ENCODE measurements at places on chromosomes 7 and 10. TPM values are rescaled to one million over a fixed set of nuclear protein-coding genes. Genes with fewer than 3 reads are reported as not detected.

DNA sequence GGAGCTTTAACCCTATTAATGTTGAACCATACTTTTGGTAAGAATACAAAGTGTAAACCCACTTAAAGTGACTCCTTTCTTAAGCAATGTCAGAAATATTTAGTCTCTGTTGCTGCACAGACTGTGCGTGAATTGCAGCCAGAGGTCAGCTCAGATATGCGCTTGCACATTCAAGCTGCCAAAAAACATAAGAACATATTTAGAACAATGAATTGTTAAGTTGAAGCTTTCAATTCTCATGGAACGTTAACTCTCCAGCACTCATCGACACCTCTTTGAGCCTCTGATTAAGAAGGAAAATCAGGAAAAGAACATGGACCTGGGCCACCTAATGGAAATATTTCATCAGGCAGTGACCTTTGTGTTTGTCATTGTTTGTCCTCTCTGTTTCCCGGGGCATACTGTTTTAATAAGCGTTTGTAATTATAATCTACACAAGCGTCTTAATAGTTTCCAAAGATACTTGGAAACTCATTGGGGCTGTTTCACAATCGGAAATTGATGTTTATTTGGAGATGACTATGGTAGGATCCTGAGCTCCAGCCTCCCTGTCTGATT, 193.0 kb upstream of the CELF2 start:
- H3K4me1 ChIP-seq: peaks cover 12% of the 10 kb centered on the region
- H3K4me3 ChIP-seq: no peak overlapping the region
- peak; percentile 93 for DNase-seq
- no peaks in the 10 kb centered on the region for H3K27me3 ChIP-seq
- peak overlapping the region; percentile 85 for H3K27ac ChIP-seq
- H3K36me3 ChIP-seq: no peaks in the 10 kb centered on the region

GRCh38 chr10:119395280-119396007, 147.1 kb downstream of the RGS10 start:
- peaks cover 54% of the 10 kb centered on the region for H3K36me3 ChIP-seq
- no peak overlapping the region for H3K4me3 ChIP-seq
- H3K27me3 ChIP-seq: no peaks in the 10 kb centered on the region
- H3K4me1 ChIP-seq: peaks cover 21% of the 10 kb centered on the region
- peak; percentile 33 for DNase-seq

The OR9A2 gene
- not detected for total RNA-seq

The TAS2R39 gene
- not detected for total RNA-seq

The SLC16A9 gene
- 0.18 TPM for total RNA-seq

- H3K36me3 ChIP-seq: no peaks in the 10 kb centered on the region
- no peaks in the 10 kb centered on the region for H3K4me1 ChIP-seq
- no peak for DNase-seq
- no peaks in the 10 kb centered on the region for H3K27me3 ChIP-seq
Observed at GRCh38 chr10:23804125-23804524, 365.2 kb downstream of the OTUD1 start.

The PDE1C gene
- total RNA-seq: 61.5 TPM

DNA sequence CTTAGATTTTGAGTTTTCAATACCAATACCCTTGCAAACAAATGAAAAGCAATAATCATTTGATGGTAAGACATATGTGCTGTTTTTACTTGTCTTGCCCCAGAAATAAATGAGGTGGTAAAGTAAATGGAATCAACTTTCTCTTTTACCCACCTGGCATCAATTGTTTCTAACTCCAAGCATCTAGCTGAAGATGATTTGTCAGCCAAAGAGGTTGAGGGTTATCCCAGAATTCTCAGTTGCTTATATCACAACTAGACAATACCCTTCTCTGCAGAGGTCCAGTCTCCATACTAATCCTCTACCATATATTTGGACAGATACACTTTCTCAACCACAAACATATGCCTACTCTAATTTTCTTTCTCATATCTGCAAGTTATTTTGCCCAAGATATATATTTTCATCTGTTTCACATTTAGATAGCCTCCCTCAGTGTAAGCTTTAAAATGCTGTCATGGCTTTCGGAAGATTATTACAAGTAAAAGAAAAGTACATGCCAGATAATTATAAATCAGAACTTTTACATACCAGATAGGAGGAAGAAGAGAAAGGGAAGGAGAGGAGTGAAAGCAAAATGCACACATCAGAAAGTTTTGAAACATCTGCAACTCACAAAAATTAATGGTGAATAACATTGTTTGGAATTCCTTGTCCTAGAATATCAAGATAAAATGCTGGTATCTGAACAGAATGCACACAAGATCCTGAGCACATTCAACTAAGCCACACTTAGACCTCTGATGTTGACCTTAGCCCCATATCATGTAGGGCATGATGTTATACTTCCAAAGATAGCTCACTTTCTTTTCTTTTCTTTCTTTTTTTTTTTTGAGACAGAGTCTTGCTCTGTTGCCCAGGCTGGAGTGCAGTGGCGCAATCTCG, 146.6 kb downstream of the REEP3 start:
- H3K4me1 ChIP-seq: peaks cover 2% of the 10 kb centered on the region
- H3K4me3 ChIP-seq: no peak overlapping the region
- no peak for DNase-seq

- H3K4me3 ChIP-seq: no peak overlapping the region
- H3K27ac ChIP-seq: no peak overlapping the region
- 0 out of 2 replicates have a peak, but pooled peaks cover 2% of the 10 kb centered on the region for H3K4me1 ChIP-seq
- no peaks in the 10 kb centered on the region for H3K36me3 ChIP-seq
- H3K27me3 ChIP-seq: peaks cover 7% of the 10 kb centered on the region
Observed at GRCh38 chr10:30536578-30536977, 93.0 kb downstream of the LYZL2 start.

GRCh38 chr7:103594186-103594585, 148.2 kb upstream of the SLC26A5 start:
- no peaks in the 10 kb centered on the region for H3K27me3 ChIP-seq
- no peaks in the 10 kb centered on the region for H3K36me3 ChIP-seq

The TAF5 gene
- total RNA-seq: 3.6 TPM

DNA sequence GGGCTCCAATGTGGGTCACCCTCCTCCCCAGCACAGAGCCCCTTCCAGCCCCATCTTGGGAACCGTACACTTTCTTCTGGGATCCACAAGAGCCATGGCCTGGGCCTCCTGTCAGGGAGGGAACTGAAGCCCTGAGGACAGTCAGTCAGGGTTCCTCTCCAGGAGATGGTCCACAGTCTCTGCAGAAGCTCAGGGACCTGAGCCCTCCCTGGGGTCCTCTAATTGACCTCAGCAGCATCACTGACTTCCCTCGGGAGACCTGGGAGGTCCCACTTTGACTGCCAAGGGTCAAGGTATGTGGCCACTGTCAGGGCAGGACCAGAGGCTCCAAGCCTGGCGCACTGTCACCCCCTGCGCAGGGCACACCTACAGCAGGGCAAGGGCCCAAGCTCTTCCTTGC, 32.3 kb downstream of the NOD1 start:
- peaks cover 19% of the 10 kb centered on the region for H3K36me3 ChIP-seq
- no peaks in the 10 kb centered on the region for H3K27me3 ChIP-seq
- no peak for DNase-seq
- H3K4me3 ChIP-seq: no peak overlapping the region
- no peaks in the 10 kb centered on the region for H3K4me1 ChIP-seq

DNA sequence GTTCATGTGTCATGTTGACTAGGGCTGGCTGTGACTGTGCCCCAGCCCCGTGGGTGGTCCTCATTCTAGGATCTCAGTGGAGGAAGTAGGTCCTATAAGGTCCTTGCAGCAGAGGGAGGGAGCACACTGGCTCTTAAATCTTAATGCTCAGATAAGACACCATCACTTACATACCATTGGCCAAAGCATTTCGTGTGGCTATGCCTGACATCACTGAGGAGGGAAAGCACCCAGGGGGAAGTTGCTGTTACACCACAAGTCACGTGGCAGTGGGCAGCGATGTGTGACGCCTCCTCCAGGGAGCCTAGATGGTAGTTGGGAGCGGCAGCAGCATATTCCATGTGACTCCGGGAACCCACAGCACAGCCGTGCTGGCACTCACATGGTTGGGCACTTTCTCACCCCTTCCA, 224.7 kb upstream of the SH2B2 start:
- peak; percentile 46 for DNase-seq
- H3K27ac ChIP-seq: no peak overlapping the region
- no peaks in the 10 kb centered on the region for H3K27me3 ChIP-seq
- peaks cover 9% of the 10 kb centered on the region for H3K4me1 ChIP-seq
- H3K4me3 ChIP-seq: no peak overlapping the region

The CALHM3 gene
- not detected for total RNA-seq

DNA sequence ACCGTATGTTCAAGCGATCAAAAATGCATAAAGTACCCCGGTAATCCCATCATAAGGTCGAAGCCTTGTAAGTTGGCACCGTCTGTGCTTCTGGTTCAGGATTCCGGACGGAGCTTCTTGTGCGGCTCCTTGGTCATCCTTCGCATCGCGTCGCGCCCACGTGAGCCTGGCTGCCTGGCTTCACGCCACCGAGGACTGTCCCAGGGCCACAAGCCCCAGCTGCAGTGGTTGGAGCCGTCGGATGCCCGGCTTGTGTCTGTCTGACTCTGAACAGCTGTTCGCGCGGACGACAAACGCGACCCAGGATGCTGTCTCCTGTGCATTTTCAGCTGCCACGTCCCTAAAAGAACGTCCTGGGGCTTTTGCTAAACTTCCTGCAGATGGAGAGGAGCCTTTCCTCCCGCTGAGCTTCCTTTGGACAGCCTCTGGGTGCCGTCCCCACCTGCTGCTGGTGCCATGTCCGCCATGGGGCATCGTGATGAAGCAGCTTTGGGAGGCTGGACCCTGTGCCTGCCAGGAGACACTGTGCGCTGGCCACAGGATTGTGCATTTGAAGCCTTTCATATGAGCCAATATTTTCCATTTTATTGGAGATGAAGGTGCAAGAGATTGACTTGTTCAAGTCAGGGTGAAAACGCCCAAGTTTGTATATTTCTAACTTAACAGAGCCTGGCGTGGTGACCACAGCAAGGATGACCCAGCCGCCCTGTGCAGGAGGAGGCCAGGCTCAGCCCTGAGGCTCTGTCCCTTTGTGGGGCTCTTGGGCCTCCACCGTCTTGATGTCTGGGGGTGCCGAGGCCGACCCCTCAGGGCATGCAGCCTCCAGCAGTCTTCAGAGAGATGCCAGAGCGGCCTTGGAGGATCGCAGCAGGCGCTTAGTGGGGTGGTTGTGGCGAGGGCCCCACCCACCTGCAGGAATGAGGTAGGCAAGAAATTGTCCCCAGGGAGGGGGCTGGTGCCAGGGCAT, 6.7 kb upstream of the JAKMIP3 start:
- no peak overlapping the region for H3K27ac ChIP-seq
- no peaks in the 10 kb centered on the region for H3K36me3 ChIP-seq
- H3K4me3 ChIP-seq: no peak overlapping the region

DNA sequence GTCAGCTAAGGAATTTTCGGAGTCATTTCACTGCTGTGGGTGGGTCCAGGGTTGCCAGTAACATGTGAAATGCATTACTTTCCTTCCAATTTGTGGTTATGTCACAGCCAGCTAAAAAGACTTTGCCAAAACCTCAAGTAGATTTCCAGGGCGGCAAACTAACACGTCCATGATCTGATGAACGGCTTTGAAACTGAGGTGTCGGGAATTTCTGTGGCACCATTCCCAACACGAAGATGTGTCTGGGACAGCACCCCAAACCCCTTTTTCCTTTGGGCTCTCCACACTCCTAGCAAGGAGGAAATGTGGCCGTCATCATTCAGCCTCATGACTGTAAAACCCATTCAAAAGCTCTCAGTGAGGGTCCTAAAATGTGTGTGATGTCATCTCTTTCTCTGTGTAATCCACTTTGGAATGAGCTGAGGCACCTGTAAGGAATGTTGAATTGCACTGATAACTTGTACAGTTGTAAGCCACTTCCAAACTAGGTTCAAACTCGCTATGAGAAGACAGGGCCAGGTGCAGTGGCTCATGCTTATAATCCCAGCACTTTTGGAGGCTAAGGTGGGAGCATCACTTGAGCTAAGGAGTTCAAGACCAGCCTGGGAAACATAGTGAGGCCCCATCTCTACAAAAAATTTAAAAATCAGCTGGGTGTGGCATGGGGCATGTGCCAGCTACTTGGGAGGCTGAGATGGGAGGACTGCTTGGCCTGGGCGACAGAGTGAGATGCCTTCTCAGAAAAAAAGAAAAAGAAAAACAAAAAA, 146.1 kb upstream of the FRMD4A start:
- peaks cover 3% of the 10 kb centered on the region for H3K27me3 ChIP-seq
- DNase-seq: peak; percentile 77
- peak overlapping the region; percentile 10 for H3K27ac ChIP-seq
- H3K36me3 ChIP-seq: no peaks in the 10 kb centered on the region
- H3K4me3 ChIP-seq: no peak overlapping the region

GRCh38 chr10:67722113-67722512, 26.1 kb upstream of the CTNNA3 start:
- no peaks in the 10 kb centered on the region for H3K27me3 ChIP-seq
- H3K36me3 ChIP-seq: no peaks in the 10 kb centered on the region
- no peak overlapping the region for H3K4me3 ChIP-seq
- no peak for DNase-seq

GRCh38 chr7:47092336-47092735, 489.6 kb downstream of the TNS3 start:
- H3K4me1 ChIP-seq: peaks cover 27% of the 10 kb centered on the region
- no peaks in the 10 kb centered on the region for H3K36me3 ChIP-seq
- H3K4me3 ChIP-seq: no peak overlapping the region
